ENCODE measurements at places on chromosomes 6 and 20.
A peak's percentile ranks its signal among the peaks of the same experiment; 100 is the strongest.

DNA sequence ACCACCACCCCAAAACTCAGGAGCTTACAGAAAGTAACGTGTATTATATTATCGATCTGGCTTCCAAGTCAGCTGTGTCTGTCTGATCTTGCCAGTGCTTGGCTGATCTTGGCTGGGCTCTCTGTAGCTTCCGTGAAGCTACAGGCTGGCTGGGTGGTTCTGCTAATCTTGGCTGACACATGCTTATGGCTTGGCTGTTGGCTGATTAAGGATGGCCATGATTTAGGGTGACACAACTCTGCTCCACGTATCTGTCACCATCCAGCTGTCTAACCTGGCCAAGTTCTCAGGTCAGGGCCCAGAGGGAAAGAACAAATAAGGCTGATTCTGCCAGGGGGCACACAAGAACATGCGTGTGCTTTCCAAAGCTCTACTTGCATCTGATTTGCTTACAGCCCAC lies 64.7 kb upstream of the PRL start:
- DNase-seq = no peak

GRCh38 chr6:79377888-79378348 lies 143.4 kb upstream of the HMGN3 start:
- DNase-seq = no peak

DNA sequence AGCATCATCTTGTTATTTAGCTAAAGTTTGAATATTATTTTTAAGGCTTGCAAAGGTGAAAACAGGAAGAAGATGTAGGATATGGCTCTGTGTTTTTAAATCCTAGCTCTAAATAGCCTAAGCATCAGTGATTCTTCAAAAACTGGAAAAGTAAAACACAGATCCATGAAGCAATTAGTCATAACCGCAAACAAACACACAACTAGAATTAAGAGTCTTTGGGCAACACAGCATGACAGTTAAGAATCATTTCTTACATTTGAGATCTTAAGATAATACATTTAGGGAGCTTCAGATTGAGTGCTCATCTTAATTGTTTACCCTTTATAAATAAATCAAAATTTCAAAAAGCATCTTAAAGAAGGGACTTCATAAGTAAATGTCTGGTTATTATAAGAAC lies 115.8 kb upstream of the MAP7 start:
- no peak for DNase-seq

DNA sequence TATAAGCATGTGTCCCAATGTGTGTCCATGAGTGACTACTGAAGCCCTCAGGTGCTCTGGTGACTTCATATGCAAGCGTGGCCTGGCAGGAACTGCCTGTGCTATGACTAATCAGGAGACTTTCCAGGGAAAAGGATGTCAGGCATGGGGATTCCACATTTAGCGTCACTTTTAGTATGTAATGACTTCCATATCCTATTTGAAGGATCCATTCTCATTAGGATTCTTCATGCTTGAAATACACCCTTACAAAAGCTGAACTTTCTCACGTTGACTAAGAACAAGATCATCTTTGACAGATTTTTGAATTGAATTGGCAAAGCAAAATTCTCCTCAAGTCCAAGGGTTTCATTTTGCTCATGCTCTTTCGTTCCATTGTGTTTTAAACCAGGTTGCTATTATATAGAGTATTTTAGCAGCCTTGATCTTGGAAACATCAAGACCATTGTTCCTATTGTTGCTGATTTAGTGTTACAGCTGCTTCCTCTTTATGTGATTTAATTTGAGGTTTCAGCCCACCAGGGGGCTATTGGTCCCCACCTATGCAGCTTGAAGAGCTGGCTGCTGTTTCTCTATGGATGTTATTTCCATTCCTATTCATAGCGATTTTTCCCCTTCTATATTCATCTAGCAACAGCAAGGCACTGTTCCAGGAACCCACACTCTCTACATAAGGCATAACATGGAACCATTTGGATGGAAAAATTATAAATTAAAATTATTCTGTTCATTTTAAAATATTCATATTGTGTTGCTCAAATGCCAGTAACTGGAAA lies 418.6 kb downstream of the CDKAL1 start:
- peak; percentile 97 for DNase-seq

GRCh38 chr20:33679758-33680485 lies 5.7 kb upstream of the NECAB3 start:
- DNase-seq = no peak

GRCh38 chr6:96844530-96844929 lies 7.3 kb upstream of the GPR63 start:
- no peak for DNase-seq

GRCh38 chr6:105646391-105646867 lies 243.5 kb upstream of the PREP start:
- DNase-seq = no peak

DNA sequence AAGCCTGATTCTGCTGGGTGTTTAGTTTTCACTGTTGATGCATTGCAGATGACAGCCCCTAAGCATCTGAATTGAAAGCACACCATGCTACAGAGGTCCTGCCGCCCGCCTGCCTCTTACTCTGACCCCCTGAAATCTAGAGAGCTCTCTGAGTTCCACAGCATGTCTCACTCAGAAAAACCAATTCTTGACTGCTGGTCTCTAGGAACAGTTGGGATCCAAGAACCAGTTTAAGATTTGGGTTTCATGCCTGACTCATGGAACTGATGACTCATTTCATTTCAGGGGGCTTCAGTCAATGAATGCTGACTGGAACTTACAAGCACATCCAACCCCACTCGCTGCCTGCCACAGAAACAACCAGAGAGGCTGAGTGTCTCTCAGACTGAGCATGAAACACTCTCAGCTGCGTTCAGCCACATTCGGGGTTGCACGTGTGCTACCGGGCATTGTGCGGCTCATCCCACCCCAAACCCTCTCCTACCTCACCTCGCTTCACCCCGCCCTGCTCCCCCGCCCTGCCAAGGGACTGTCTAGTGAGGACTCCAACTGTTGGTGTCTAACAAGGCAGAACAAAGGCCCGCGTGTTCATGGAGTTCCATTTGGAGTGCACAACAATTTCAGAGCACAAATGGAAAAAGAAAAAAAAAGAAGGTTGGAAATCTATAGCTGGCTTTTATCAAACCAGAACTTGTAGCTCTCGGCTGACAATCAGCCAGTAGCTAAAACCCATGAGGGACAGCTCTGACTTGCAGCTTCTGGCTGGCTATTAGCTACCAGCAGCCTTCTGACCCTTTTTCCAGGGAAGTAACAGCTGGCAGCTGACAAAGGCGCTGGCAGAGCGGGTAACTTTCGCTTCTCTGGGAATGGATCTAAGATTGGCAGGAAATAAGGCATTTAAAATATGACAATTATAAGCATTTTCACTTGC lies 20.0 kb upstream of the TRAF3IP2 start:
- no peak for DNase-seq

- DNase-seq = no peak
Observed at GRCh38 chr20:45059022-45059728, 41.8 kb downstream of the KCNS1 start.

DNA sequence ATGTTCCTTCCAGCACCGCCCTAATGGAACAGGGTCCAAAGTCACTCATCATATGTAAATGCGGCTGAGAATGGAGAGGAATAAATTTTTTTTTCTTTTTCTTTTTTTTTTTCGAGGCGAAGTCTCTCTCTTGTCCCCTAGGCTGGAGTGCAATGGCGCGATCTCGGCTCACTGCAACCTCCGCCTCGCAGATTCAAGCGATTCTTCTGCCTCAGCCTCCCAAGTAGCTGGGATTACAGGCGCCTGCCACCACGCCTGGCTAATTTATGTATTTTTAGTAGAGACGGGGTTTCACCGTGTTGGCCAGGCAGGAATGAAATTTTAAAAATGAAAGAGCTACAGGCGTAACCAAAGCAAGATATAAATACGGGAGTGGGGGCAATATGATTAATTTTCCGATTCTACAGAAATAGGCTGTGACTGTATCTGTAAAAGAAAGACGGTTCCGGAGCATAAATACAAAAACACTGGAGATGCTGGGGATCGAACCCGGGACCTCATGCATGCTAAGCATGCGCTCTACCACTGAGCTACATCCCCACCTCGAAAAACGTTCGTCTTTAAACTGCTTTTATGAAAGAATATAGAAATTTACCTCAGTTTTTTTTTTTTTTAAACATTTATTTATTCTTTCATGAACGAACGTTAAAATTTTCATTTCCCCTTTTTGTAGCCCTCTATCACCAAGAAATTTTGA lies 132.2 kb downstream of the GPX5 start:
- peak; percentile 61 for DNase-seq

DNA sequence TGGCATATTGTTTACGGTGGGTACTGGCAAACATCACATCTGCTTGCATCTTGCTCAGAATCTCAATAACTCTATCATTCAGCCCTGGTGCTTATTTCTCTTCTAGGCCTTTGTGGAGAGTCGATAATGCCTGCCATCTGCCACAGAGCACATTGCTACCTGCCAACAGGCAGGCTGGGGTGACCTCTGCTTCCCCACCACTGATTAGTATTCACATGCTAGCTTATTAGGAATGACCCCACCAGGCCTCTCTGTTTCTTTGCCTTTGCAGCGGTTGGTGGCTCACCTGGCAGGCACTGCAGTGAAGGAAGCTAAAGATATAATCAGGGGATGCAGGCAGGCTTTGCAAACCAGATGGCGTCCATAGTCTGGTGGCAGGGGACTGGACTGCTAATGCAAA lies 154.5 kb downstream of the MMS22L start:
- DNase-seq = no peak

DNA sequence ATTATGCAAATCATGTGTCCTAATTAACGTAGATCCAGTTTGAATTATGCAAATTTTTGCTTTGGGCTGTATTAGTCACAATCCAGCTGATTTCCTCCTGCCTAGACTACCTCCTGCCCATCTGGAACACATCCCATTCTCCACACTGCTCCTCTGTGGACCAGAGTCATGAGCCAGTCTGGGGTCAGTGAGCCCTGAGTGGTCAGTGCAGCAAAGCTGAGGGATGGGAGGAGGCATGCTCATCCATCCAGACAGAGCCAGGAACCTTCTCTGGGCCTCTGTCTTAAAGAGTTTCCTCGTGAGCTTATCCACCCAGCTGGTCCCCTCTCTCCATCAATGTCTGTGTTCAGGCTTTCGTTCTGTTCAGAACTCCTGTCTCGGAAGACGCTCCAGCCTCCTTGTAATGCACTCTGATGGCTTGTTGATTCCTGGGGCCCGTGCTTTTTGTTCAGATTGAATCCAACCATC lies 747.8 kb downstream of the PTPRT start:
- DNase-seq = no peak

DNA sequence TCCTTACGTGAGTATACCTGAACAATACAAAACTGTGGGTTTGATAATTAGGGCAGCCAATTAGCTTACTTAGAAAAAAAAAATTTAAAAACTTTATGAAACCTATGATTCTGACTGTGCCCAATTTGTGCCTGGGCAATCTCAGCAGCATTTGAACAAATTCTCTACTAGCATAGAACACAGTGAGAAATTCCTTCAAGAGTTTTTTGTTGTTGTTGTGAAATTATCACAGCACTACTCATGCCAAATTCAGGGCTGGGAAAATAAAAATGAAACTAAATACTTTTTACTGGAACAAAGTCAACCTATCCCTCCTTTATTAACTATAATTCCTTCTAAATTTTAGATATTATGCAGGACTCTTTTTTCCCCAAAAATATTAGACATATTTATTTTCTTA lies 42.9 kb downstream of the POU3F2 start:
- no peak for DNase-seq

DNA sequence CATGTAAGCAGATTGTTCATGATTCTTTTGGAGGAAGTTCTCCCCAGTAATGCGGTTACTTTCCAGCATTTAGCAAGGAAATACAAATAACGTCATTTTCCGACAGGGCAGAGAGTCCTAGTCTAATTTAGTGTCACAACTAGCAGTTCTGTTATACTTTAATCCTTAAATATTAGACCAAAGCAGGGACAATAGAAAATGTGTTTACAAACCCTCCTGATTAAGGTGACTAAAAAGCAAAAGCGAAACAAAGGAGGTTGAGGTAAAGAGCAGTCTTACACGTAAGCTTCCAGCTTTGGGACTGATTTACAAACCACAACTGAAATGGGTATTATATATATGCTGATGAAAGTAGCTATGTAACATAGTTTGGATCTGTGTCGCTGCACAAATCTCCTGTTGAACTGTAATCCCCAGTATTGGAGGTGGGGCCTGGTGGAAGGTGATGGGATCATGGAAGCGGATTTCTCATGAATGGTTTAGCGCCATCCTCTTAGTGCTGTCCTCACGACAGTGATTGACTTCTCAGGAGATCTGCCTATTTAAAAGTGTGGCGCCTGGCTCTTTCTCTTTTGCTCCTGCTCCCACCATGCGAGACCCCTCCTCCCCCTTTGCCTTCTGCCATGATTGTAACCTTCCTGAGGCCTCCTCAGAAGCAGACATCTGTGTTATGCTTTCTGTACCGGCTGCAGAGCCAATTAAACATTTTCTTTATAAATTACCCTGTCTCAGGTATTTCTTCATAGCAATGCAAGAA lies 81.9 kb downstream of the PLCB1 start:
- no peak for DNase-seq

DNA sequence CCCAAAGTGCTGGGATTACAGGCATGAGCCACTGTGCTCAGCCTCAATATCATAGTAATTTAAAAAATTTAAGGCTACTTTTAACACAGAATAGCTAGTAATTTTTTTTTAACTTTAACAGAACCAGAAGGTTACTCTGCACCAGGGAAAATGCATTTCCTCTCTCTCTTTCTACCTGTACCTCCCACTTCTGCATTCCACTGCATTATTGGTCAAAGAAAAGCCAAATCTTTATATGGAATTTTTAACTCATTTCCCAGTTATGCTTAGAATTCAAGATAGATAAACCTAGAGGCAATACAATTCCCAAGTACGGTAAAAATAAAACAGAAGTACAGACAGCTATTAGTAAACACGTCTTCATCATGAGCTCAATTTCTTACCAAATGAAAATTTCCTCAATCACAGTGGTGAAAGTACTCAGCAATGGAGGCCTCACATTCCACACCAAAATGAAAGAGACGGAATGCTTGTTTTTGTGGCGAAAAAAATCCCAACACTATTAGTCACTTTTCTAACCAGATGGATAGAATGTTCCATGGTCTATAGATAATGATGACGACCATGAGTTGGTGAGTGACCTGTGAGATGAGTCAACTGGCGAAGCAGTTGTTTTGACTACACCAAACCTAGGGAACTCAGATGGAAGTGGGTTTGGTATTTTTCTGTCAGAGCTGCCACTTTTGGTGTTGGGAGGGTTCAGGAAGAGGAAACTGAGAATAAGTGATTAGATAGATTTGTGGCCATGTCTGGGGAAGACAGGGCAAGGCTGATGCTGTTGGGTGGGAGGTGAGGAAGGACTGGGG lies 104.7 kb upstream of the SGK1 start:
- DNase-seq = no peak

Data from NCI-H146 (cell line).